ENCODE measurements at places on chromosomes 7 and 10.

DNA sequence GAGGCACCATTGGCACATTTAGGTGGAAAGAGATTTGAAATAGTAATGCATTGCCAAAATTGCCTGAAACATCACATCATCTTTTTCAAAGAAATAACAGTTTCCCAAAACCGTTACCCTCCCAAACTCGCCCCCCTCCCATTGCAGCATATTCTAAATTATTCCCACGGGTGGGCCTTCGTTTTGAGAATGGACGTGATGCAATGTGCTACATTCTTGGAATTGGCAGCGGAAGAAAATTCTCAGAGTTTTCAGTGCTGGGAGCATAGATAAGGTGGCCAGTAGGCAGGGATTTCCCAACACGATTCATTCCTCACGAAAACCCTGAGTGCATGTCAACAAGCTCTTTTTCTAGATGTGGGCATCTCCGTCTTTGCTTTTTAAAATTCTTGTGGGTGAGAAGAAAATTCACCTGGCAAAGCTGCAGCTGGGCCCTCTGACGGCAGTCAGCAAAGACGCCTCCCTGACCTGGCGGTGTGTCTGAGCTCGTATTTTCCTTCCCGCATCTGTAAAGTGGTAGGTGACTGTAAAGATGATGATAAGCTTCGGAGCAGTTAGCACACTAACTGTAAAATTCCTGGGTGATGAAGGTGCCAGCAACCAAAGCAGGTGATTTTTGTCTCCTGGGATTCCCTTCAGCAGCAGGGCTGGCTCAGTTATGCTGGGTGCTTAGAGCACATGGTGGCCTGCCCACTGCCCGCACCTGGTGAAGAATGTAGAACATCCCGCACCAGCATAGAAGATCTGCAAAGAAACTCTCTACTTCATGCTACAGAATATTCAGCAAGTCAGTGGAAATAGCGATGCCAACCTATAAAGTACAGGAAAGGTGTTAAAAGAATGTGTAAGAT is 141.9 kb upstream of the KLF6 start:
- DNase-seq = no peak

GRCh38 chr10:8404721-8405120 is 350.2 kb downstream of the GATA3 start:
- DNase-seq = no peak

DNA sequence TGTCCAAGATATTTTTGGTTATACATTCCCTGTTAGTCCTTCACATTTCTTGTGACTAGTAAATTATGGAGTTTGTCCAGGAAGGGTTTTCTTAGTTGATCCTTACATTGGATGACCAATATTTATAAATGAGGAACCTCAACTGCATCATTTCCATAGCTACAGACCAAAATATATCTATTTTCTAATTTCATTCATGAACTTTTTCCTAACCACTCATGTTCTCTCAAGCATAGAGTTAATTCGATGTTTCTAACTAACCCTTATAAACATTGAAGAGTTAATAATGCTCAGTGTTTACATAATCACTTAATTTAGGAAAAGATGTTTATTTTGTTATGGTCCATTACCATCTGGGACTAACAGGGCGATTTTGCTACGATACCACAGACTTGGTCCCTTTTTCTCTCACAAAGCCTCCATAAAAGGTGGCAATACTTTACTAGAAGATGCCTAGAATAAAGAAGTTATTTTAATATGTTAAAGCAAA is 591.0 kb downstream of the MAGI2 start:
- no peak for DNase-seq

DNA sequence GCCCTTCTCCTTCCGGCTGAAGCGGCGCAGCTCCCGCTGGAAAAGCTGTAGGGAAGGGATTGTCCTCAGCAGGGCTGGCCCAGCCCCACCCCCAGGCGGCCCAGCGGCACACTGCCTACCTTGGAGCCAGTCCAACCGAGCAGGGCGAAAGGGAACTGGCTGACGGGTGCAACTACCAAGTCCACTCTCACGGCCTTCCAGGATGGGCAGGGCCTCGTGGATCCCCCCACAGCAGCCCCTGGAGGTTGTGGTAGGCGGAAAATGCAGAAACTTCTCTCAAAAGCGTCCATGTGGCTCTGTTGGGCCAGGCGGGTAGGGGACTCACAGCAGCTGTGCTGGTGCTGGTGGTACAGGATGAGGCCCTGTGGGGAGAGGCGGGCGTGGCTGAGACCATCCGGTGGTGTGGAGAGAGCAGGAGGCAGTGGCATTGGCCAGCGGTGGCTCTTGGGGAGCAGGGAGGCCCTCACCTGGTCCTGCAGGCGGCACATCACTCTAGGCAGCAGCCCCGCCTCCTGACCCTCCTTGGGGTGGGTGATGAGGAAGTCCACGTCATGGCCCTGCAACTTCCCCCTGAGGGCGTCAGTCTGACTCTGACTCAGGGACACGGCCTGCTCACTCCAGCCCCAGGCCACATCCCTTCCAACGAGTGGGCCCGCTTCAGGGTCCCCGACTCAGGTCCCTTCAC is 8.4 kb upstream of the PGAM2 start:
- no peak for DNase-seq

GRCh38 chr10:69446650-69447151 is 4.6 kb upstream of the TSPAN15 start:
- no peak for DNase-seq

GRCh38 chr10:29041616-29042015 is 247.3 kb upstream of the LYZL1 start:
- no peak for DNase-seq

- no peak for DNase-seq
Measured at GRCh38 chr7:37943905-37944736, 23.7 kb downstream of the EPDR1 start.

- DNase-seq = no peak
Measured at GRCh38 chr7:18133921-18134320, 106.3 kb upstream of the PRPS1L1 start.

DNA sequence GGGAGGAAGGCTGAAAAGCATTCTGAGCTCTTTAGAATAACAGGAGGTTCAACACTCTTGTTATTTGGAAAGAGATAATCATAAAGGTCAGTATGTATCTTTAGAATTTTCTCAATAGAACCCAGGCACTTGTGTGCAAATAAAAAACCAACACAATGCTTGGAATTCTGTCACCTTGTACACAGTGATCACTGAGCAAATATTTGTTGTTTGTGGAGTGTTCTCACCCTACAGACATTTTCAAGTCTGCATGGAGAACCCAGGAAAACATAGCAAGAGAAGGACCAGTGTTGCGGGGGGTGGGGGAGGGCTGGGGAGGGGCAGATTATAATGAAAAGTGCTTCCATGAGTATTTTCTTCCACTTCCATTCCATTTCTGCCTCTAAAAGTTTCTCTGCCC is 87.4 kb downstream of the FAM107B start:
- DNase-seq = no peak

DNA sequence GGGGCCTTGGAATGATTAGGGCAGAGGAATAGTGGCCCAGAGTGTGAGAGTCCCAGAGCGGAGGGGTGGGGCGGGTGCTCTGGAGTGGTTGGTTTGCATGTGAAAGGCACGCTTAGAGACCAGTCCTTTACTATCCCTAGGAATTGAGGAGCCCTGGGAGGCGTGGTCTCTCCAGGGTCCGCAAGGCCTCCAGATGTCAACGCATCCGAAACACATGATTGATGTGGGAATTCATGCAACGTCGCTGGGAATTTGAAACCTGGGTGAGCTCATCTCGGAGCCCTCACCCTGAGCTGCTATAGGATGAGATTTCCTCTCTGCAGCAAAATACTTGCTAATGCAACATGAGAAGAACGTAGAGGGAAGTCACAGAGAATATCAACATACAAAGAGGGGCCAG is 51.2 kb downstream of the NPTX2 start:
- DNase-seq = no peak

DNA sequence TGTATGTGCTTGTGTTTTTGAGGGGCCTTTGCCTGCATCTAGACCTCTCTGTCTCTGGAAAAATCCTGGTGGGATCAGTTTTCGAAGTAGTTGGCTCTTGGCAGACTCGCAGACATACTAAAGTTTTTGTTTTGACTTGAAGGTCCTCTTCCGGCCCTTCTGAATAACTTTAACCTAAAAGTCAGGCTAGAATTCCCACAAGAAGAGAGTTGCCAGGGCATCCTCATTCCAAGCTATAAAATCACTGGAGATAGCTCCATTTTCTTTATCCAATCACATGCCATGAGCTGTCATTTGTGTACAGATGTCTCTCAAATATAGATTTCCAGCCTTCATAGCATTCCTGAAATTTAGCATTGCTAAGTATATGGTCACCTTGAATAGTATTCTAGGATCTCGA is 967.8 kb downstream of the LRMDA start:
- no peak for DNase-seq

- no peak for DNase-seq
Measured at GRCh38 chr7:134465491-134465890, 6.6 kb upstream of the AKR1B1 start.

GRCh38 chr7:22093001-22093400 is 147.3 kb upstream of the CDCA7L start:
- peak; percentile 73 for DNase-seq

- DNase-seq = peak; percentile 14
Measured at GRCh38 chr10:127146661-127147060, 49.7 kb downstream of the INSYN2A start.

DNA sequence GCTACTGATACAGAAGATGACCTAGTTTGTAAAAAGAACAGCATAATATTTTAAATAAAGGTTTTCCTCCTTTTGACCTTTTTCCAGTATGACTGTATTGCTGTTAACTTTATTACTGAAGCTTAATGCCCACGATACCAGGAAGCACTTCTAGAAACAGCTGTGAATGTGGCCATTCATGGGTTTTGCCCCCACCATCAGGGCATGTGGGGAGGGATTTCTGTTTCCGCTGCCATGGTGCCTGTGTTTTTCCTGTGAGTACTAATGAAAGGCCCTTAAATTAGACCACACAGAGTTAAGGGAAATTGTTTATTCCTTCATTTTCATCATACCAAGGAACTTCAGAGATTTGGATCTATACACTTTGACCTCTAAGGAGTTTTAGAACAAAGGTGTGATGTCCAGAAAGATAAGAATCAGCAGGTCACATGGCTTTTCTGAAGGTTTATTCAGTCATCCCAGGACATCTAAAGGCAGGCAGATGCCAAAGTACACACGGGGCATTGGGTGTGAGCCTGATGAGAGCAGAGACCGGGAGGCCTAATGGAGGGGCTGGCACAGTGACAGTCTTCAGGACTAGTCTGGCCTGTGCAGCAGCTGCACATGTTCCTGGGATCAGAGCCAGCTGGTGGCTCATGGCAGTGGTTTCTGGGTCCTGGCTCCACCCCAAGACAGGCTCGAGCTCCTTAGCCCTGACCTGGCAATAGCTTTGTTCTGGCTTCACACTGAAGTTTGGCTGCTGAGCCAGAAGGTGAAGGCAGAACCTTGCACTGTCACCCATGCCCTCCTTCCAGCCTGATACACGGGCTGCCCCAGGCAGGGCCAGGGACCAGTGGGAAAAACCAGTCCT is 190.9 kb downstream of the REEP3 start:
- DNase-seq = peak; percentile 87

- no peak for DNase-seq
Measured at GRCh38 chr10:89047397-89047796, 56.8 kb downstream of the FAS start.

DNA sequence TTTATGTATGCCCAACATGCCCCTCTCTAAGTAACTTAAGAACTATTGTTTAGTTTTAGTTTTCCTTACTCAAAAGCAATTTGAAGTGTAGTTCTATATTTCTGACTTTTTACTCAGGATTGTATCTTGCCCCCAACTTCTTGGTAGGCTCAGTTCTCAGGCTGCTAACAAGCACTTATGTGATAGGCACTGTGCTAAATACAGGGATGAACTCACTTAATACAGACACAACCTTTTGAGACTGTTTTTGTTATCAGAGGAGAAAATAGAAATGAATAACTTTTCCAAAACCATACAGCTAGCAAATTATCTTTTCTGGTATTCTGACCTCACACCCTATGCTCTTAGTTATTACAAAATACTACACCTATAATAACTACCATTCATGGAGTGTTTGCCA is 16.3 kb downstream of the TAX1BP1 start:
- no peak for DNase-seq

DNA sequence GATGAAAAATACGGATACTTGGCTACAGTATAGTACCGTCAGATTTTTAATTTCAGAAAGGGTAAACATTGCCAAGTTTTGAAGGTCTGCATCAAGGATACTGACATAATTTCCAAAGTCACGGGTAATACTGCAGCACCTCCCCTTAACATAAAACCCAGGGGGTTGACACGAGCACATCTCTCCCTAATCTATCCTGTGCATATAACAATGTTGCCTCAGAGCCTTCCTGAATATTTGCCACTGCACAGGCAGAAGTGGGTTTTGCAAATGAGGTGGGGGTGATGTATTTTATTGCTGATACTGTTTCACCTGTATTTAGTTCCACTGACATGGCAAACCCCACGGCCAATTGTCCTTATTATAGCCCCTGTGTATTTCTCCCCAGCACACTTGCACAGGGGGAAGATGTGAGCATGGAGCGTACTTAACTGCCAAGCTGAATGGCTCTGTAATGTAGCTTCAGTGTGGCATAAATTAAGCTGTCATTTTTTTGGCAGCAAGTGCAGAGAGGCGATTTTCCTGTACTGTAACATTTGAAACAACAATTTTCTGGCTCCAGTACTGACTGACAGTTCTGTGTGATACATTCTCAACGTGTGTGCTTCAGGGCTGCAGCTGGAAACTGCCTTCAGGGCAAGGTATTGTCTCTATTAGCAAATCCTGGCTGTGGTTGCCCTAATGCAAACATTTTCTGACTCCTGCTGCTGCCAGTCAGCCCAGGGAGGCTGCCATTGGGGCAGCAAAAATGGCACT is 299.6 kb upstream of the SP4 start:
- DNase-seq = no peak

DNA sequence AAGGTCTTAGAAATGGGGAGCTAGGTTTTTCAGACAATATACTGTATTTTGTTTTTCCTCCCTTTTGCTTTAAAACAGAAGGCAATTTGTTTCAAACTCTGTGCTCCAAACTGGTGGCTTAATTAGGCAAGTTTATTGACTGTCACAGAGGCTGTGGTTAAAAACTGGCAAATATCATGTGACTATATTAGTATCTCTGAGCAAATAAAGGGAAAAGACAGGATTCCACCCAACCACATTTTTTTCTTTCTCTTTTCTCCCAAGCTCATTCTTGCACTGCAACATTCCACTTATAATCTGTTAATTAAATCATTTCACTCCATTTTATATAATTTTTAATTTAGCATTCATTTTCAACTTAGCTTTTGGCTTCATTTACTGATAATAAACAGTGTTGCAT is 615.8 kb downstream of the AUTS2 start:
- no peak for DNase-seq

DNA sequence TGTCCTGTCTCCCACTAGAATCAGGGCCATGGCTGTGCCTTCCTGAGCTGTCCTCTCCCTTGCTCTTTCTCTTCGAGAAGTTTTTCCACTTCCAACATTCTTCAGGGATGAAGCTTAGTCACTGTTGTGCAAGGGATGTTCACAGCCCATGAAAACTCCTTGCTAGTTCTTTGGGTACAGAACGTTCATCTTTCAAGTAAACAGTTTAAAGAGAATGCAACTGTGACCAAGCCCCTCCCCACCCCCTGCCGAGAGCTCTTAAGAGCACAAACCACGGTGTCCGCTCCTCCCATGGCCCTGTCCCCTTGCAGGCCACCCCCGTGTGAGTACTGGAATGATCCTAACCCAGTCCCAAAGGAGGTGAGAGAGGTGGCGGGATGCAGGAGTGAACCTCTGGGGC is 161.1 kb upstream of the RHEB start:
- no peak for DNase-seq
